ENCODE measurements at places on chromosomes 7 and 10.

DNA sequence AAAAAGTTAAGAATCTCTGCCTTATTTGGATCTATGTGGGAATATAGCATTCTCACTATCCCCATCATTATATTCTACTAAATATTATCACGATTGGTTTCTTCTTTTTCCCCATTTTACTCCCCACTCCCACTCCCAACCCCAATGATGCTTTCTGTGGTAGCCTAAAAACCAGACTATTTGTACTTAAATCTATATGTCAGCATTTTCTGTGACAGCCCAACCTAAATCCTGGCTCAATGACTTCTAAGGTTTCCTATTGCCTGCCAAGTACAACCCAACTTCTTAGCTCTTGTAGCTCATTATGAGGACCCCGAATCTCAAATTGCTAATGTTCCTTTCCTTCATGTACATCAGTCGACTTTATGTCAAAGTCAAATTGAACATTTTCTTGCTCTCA is 598.6 kb downstream of the XPNPEP1 start:
- no peak for DNase-seq

GRCh38 chr7:110257673-110258072 is 833.3 kb upstream of the LRRN3 start:
- DNase-seq = no peak

DNA sequence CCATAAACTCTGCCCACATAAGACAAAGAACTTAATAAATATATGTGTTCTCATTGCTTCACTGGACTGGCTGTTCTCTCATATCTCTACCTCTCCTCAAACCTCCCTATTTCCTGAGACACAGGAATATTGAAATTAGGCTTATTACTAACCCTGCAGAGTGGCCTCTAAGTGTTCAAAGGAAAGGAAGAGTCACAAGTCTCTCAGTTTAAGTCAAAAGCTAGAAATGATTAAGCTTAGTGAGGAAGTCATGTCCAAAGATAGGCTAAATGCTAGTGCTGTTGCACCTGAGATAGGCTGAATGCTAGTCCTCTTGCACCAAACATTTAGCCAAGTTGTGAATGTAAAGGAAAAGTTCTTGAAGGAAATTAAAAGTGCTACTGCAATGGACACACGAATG is 41.1 kb downstream of the GNAI1 start:
- DNase-seq = no peak

DNA sequence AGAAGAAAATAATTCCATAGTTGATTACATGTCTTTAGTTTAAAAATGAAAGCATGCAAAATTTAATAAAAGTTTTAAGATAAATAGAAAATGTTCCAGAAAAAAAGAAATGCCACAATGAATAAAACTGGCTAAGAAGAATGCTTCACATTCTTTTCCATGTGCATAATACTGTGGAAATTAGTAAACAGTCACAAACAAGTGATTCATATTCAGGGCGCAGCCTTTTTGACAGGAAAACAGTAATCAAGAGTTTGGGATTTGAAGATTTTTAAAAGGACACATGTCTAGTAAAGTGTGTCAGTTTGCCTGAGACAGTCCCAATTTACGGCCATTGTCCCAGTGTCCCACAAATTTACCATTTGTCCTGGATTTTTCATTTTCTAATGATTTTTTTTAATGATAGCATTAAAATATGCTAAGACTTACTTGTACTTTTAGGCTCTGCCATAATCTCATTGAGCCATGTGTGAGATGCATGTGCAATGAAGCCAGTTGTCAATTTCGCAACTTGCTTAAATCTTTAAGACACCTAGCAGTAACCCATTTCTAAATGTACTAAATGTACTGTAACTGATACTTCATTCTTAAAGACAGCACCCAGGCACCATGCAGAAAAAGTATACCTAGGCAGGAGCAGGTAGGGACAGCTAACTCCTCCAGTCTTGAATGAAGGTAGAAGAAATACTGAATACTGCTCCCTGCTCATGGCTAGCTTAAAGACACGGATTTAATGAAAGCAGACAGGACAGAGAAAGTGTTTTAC is 46.9 kb downstream of the ZNF438 start:
- no peak for DNase-seq

DNA sequence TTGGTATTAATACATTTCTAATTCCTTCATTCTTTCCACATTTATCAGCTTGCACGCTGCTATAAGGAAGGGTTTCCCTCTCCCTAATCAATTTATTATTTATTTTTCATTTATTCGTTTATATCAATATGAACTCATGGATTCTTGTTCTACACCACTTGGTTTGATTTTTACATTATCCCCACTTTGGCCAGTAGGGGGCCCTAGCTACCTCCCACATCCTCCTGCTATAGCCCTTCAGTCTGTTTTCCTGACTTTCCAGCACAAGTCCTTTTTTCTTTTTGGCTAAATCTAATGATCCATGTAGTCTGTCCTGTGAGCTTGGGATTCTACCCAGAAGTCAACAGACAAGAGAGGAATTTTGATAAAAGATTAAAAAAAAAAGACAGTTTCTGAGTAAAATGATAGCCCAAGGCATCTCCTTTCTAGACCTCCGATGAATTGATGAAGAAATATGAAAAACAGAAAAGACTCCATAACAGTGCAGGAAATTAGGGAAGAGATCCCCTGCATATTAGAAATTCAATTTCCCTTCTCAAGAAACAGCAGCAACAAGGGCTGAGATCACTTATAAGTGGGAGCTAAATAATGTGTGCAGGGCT is 47.7 kb downstream of the LYZL2 start:
- no peak for DNase-seq

GRCh38 chr10:122980209-122981065 is at the start of gene PSTK:
PSTK (plus strand) TSS chr10:122980401; CDS start chr10:122980480, 79 bp downstream.
- peak; percentile 69 for DNase-seq

DNA sequence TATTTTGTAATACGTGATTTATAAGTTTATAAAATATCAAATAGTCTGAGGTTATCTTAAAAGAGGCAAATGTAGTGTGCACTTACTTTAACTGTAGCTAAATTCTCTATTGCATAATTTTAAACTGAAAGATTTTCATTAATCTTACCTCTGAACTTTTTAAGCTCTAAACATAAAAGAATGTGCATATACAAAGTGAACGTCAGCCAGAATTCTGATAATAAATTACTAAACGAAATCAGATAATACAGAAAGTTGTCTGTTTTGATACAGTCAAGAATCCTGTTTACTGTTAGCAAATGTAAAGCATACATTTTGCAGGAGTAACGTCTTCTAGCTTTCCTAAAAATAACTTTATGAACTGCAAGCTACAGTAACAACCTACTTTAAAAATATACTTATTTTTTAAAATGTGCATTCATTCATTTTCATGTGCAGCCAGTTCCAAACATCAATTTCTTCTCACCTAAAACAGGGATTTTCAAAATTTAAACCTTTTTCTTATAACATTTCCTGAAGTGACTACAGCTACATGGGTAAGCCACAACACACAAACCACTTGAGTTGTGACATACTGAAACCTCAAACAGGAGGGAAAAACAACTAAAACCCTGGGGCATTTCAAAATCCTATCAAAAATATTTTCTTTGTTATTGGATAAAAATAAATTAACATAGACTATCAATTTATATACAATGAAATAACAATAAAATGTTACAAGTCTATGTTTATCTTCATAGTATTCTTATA is 92.7 kb downstream of the RNLS start:
- DNase-seq = no peak

- DNase-seq = no peak
Measured at GRCh38 chr7:32043688-32044087, 26.5 kb downstream of the PDE1C start.

DNA sequence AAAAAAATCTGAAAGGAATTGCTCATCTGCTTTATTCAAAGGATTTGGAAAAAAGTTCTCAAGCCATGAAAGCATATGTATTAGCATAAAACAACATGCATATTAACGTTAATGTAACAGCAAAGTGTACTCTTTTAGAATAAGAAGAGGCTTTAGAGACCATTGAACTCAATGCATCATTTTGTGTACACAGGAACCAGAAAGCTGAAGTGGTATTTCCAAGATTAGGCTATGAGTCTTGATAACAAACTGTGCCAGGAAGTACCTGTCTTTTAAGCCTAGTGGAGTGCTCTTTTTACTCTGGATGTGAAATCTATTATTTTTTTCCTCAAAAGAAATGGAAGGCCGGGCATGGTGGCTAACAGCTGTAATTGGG is 164.2 kb downstream of the THSD7A start:
- DNase-seq = no peak

All from thoracic aorta (tissue), 2 donors.